ENCODE measurements at places on chromosomes 6 and 20.

DNA sequence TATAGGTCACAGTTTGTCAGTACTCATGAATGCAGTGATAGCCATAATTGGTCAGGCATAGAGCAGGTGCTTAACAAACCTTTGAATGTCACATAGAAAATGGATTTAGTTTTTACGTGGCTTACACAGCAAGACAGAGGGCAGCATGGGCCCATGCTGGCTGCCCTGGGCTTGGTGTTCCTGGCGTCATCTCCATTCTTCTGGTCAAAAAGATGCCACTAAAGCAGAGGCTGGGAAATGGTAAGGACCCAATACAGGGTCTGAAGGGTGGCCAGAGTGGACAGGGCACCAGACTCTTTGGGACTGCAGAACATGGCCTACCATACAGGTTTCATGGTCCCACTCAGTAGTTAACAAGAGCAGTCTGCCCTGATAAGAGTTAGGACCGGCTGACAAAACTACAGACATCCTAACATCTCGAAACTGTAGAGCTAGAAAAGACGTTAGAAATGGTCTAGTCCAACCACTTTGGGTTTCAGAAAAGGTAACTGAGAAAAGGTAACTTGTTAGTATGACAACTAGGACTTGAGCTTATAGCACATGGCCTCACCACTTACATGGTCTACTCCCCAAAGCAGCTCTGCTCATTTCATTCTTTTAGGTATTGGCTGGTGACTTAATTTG lies 22.6 kb downstream of the HEBP2 start:
- no peak for DNase-seq

DNA sequence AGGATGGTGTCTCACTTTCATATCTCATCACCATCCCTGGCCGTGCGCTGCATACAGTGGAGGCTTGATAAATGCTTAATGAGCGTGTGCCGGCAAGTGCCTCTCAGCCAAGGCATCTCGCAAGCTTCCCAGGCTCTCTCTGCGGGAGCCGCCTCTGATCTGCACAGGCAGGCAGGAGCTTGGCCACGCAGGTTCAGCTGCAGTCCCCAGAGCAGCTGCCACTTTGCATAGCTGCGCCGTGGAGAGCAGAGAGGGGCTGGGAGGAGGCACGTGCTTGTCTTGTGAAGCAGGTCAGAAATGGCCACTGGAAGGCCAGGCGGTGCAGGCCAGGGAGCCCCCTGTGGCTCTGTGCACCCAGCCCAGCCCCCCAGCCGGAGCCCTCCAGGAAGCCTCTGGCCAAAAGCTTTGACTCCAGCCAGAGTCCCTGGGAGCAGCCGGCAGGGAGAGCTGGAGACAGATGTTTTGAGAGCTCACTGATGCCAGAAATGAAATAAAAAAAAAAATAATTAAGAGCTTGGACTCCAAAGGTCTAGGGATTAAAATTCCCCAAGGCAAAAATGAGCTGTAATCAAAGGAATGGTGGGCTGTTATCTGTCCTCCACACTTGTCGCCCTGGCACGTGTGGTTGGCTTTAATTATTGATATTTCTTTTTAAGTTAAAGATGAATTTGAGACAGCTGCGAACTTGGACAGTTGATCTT lies 377.0 kb downstream of the CDH4 start:
- DNase-seq, result no peak

GRCh38 chr20:41087777-41088176 lies 49.6 kb upstream of the PLCG1 start:
- no peak for DNase-seq

DNA sequence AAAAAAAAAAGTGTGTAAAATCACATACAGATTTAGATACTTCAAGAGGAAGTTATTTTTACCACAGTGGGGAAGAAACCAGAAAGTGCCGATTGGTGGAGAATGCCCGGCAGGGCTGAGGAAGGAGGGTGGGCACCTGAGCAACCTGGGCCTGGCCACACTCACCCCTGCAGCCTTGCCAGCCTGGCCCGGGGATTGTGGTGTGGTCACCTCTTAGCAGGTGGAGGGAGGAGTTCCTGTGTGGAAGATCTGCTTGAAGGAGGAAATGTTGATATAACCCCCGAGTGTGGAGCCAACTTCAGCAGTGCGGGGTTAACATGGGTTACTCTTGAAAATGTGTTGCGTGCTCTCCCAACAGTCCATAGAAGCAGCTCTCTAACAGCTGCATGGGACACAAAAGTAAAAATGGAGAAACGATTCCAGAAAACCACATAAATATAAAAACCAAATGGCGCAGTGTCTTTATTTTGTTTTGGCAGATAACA lies 14.7 kb downstream of the UST start:
- peak; percentile 31 for DNase-seq

GRCh38 chr6:14910692-14911547 lies 334.9 kb upstream of the JARID2 start:
- peak; percentile 18 for DNase-seq

DNA sequence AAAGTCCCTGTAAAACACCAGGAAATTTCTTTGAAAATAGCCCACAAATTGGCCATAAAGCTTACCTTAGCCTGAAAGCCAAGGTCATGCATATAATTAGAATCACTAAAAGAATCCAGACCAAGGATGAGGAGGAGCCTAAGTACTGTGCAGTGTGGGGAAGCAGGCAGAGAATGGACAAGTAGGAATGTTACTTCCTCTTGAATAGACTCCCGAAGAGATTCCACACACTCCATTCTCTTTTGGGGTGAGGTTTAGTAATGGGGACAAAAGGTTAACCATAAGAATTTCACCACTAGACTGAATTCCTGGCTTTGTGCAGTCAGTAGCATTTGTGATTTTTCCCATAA lies 27.5 kb upstream of the MARCKS start:
- DNase-seq, result no peak

GRCh38 chr20:46893877-46894578 lies 615 bp upstream of the EYA2 start:
- no peak for DNase-seq

DNA sequence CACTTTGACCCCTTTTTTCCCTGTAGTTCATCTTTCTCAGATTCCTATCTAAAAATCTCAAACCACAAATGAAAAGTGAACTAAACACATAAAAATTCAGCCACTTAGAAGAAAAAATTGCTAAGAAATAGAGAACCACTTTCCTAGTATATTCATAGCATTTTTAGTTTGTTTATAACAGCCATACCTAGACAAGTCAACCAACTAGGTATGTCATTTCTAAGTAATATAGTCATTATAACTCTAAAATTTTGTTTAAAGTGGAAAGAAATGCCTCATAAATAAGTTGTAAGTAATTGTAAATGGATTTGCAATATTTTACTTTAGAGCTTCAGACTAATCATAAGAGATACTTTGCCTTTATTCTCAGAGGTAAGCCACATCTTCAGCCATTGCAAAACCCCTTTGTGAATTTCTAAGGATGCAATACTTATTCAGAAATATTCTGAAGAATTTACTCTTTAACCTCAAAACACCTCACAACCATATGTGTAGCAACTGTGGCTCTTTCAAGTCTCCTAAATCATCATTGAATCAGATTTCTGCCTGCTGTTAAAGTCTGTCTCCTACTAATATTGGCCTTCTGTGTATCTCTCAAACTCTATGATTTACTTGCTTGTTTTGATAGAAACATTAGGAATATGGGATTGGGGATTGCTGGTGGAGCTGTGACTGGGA lies 6.9 kb upstream of the SUMO4 start:
- no peak for DNase-seq
